ENCODE measurements at places on chromosomes 1 and 21.

DNA sequence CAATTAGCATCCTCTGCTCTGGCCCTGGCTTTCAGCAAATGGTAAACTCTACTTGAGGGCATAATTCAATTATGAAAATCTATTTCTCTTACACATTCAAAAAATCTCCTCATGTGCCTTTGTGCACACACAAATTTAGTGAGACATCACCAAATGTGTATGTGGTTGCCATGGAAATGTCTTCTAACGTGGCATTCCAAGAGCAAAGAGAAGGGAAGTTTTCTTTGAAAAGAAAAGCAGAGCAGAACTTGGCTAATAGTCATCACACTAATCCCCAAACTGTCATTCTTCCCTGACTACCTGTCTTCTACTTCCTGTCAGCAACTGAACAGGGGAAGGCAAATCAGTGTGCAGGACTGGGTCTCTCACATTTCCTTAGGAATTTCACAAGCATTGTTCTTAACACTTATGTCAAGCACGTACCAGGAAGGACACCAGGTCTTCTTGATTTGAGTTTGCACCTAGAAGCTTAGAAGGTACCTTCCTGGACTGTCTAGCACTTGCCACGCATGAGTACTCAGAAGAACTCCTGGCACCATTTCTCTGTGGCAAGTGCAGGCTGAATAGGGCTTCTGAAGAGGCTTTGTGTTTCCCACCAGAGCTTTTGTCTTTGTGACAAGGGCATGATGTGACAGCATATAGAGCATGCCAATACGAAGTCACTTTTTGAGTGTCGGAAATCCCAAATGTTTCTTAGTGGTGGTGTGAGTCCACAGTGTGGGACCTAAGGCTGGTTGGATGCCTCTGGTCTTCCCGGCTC lies 32.3 kb downstream of the MAN1C1 start:
- no peak for DNase-seq

DNA sequence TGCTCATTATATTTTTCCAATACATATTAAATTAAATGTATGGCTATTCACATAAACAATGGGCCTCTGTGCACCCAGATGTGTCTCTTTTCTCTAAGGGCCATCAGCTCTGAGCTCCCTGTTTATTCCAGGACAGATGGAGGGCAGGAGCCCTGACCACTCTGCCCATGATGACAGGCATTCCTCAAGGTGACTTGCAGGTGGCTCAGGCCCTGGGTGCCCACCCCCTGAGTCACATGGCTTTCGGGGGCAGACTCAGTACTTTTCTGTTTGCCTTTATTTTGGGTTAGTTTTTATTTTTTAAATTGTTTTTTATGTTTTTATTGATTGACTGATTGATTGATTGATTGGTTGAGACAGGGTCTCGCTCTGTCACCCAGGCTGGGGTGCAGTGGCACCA lies 6.4 kb upstream of the LRP8 start:
- no peak for DNase-seq

DNA sequence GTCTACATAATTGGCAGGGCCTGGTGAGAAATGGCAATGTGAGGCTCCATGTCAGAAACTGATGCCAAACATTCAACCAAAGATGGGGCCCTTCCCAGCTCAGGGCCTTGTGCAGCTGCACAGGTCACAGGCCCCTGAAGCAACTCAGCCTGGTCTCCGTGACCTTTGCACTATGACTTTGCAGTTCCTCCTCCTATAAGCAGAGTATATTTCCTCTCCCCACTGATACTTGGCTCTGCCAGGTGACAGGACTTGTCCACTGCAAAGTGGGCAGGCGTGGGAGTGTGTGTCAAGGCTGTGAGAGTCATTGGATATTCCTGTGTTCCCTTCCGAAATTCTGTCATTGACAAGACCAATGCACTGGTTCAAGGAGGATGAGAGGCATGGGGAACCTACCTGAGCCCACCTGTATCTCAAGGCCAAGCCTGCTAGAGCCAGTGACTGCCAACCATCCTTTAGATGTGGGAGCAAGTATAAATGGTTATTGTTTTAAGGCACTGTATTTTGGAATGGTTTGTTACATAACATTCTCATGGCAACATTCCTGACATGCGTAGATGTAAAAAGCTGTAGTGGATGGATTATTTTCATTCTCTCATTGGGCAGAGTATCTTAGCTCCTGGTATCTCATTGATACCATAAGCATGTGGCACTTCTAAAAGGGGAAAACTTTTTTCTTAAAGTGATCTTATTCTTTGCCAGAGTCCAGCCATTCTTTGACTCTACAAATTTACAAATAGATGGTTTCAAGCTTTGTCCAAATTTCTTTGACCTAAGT lies 75.2 kb downstream of the CNIH3 start:
- no peak for DNase-seq

- DNase-seq = no peak
Measured at GRCh38 chr1:228463559-228464455, 23.4 kb upstream of the RNF187 start.

DNA sequence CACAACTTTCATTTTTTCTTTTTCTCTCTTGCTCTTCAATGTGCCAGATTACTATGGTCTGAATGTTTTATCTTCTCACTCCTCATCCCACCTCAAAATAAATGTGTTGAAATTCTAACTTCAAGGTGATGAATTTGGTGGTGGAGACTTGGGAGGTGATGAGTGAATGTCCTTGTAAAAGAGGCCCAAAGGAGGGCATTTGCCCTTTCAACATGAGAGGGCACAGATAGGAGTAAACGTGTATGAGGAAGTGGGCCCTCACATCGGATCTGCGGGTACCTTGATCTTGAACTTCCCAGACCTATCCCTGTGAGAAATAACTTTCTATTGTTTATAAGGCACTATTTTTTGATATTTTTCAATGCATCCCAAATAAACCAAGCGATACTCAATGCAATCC lies 412.3 kb upstream of the ADGRL2 start:
- no peak for DNase-seq

GRCh38 chr1:168623003-168623828 lies 46.8 kb downstream of the XCL1 start:
- DNase-seq = peak; percentile 61

- no peak for DNase-seq
Measured at GRCh38 chr1:209207701-209208286, 375.7 kb upstream of the CAMK1G start.

- peak; percentile 63 for DNase-seq
Measured at GRCh38 chr1:243525085-243525487, 269.2 kb downstream of the SDCCAG8 start.

- DNase-seq = no peak
Measured at GRCh38 chr1:110293601-110294104, 45.5 kb upstream of the RBM15 start.

DNA sequence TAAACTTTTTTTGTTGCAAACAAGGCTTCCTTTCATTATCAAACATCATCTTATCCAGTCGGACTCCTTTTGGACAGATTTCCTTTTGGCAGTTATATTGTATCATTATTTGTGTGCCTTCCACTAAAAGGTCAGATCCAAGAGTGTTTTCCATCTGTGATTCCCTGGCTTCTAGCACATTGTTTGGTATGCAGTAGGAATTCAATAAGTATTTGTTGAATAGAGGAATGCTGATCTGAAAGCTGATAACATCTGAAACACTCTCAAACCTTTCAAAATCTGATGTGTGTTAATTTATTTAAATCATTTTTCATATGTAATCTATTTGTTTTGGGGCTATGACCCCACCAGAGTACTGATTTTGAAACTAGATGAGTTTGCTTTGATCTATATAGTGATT lies 39.0 kb downstream of the NDC1 start:
- no peak for DNase-seq

GRCh38 chr1:86460998-86461397 lies 7.7 kb upstream of the CLCA1 start:
- DNase-seq = no peak

DNA sequence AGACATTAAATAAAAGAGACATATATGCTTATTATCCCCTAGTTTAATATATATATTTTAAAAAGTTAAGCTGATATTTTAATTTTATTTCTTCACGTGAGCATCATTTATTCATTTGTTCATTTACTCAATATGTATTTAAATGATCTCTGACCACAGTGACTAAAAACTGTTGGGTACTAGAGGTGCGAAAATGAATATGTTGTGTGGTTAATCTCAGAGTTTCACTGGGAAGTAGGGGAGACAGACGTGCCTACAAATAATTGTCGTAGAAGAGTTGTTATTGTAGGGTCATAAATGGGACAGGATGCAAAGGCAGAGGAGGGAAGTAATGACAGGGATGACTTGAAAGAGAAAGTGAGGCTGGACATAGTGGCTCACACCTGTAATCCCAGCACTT lies 213.0 kb upstream of the CACYBP start:
- DNase-seq = no peak

- peak; percentile 90 for DNase-seq
Measured at GRCh38 chr1:29181413-29182225, at the start of gene SRSF4. TSS of gene SRSF4 (minus strand) at chr1:29181900. CDS start at chr1:29181752, 148 bp downstream.

- no peak for DNase-seq
Measured at GRCh38 chr1:77624102-77624501, 58.4 kb downstream of the ZZZ3 start.

DNA sequence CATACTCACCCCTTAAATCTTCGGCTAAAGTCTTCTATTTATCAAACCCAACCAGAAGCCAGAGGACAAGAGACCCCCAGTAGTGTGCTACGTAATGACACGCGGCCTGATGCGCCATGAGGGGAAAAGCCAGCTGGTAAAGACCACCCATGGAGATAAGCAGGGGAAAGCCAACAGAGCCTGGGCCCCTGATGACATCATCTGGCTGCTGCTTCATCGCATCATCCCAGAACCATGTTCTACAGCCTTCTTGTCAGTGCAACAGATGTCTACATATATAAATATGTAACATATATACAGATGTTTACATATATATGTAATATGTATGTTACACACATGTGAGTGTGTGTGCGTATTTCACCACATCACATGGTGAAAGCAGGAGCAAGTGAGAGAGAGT lies 81.7 kb upstream of the VANGL1 start:
- no peak for DNase-seq

DNA sequence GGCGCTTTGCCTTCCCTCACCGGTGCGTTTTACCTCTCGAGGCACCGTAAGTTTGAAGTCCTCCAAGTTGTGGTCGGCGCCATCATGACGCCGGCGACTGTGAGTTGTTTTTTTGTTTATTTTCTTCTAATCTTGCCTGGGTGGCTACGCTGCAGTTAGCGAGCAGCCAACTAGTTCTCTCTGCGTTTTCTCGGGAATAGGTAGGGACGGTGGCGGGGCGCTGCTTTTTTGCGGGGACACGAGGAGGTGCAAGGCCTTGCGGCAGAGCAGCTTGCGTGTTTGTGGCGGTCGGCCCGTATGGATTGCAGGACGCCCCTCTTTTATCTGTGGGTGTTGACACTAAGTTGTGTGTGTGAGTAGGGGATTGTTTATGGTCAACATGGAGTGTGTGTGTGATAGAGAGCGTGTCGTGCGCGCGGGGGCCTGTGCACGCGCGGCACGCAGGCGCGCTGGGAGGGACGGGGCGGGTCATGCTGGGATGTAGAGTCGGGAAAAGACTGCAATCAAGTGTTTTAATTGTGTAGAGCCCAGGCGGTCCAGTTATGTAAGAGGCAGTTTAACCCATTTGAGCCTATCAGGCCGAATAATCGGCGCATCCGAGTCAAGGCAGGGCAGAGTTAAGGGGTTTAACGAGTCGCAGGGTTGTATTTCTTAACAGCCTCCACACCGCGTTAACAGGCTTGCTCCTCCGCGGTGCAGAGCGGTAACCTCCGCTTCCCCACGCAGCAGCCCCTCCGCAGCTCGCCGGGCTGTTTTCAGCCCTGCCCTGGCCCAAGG lies 1.2 kb upstream of the NEGR1 start:
- DNase-seq = peak; percentile 36

- DNase-seq = no peak
Measured at GRCh38 chr1:234666761-234667160, 56.8 kb upstream of the IRF2BP2 start.

GRCh38 chr1:3319874-3320245 lies 134.6 kb upstream of the ARHGEF16 start:
- no peak for DNase-seq

DNA sequence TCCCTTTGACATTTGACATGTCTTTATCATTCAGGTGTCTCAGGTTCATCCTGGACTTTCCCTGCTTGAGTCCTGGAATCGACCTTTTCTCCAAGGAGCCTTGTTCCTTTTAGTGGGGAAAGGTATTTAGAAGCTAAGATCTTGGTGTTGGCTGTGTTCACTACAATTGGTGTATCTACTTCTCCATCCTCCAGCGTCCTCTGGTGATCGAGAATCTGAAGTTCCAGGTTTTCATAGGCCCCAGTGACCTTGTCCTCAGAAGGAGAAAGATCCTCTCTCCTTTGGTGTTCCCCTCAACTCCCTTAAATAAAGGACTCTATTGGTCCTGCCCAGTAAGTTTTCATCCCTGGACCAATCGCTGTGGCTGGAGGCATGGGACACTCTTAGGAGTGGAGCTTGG lies 22.1 kb downstream of the MROH7 start:
- DNase-seq = no peak

DNA sequence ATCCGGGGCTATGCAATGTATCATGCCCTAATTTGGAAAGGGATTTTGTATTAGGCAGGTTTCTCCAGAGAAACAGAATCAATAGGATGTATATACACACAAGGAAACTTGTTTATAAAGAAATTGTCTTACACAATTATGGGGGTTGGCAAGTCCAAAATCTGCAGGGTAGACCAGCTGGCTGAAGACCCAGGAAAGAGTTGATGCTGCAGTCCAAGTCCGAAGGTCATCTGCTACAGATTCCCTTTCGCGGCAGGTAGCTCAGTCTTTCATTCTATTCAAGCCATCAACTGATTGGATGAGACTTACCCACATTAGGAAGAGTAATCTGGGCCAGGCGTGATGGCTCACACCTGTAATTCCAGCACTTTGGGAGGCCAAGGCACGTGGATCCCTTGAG lies 54.6 kb upstream of the CXADR start:
- DNase-seq = no peak

DNA sequence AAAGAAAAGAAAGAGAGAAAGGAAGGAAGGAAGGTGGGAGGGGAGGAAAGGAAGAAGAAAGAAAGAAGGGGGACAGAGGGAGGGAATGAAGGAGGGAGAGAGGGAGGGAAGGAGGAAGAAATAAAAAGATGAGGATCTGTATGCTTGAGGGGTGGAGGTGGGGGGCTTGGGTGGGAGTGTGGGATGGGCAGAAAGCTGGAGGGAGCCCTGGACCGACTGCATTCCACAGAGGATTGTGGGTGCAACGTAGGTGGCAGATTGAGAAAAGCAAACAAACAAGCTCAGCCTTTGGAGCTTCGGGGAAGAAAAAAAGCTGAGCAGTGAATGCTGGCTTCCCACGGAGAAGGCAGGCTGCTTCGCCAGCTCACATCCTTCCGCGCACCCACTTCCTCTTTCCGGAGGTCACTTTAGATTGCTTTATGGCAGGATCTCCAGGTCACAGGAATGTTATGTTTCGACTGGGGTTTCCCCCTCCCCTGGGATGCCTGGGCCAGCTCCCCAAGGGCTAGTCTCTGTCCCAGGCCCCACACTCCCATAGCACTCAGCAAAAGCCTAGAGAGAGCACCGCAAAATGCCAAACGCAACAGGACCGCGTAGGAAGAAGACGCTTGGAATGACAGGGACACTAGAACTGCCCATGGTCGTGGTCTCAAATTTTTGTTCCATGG lies 20.7 kb upstream of the LGALS8 start:
- peak; percentile 76 for DNase-seq

- no peak for DNase-seq
Measured at GRCh38 chr1:84688463-84689061, 1.7 kb downstream of the SSX2IP start.

GRCh38 chr1:246292571-246292970 lies 214.5 kb downstream of the SMYD3 start:
- no peak for DNase-seq

All from non-pigmented ciliary epithelial cell (primary cell).